ENCODE measurements at places on chromosomes 1 and 21.

DNA sequence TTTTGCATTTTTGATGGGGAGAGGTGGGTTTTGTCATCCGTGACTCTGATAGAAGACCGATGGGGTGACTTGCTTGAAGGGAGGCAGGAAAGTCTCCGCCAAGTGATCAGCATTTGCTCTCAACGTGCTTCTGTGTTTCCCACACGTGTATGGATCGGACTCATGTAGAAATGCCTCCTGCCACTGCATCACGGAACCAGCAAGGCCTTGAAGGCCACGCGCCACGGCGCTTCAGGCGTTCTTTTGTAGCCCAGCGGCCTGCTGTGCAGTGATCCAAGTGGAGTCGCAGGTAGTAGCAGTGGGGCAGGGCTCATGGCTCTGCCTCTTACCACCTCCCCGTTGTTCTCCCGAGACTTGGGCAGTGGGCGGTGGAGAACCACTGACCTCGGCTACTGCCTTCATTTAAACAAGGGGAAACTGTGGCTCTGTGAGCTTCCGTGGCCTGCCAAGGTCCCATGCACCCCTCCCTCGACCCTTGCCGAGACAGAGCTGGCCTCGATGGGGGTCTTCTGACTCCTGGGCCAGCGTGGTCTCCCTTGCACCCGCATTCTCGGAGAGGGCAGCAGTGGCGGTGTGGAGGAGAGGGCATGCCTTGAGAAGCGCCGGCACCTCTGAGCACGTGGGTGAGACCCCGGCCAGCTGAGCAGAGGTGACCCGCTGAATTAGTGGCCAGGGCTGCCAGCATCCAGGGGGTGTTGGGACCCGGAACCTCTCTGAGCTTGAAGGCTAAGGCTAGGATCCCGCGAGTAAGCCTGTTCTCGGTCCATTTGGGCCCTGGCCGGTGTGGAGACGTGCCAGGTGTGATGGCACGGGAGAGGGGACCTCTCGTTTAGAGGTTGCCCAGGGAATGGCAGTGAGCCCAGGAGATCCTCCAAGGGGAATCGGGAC, 46.1 kb upstream of the ABCG1 start:
- no peak for DNase-seq

- no peak for DNase-seq
These were observed 139.4 kb upstream of the B3GALT2 start for GRCh38 chr1:193325771-193326170.

- no peak for DNase-seq
These were observed 80.8 kb downstream of the MATN1 start for GRCh38 chr1:30642391-30643120.

GRCh38 chr1:24501371-24502064, 1.1 kb upstream of the RCAN3 start:
- no peak for DNase-seq

Data from cardiac fibroblast (primary cell).